ENCODE measurements at places on chromosomes 1 and 21. TPM values are rescaled to one million over a fixed set of nuclear protein-coding genes. Genes with fewer than 3 reads are reported as not detected.

ZMYND12 gene
- 0.58 TPM for total RNA-seq

MT1HL1 gene
- not detected for total RNA-seq

CFAP126 gene
- not detected for total RNA-seq

DNA sequence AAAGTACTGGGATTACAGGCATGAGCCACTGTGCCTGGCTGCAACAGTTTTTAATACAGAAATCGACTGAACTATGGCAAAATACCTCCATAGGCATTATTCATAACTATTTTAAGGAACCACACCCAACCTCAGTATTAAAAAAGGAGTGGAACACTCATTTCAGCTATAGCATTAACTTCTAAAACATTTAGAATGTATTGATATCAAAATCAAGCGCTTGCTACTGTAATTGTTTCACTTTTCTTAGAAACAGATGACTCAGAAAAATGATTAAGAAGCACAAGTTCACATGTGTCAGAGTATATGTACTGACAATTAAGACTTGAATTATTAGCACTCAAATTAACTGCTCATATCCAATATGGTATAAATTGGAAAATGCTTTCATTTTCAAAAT lies 15.1 kb downstream of the AIDA start:
- H3K4me1 ChIP-seq = no peaks in the 10 kb centered on the region
- H3K27me3 ChIP-seq = no peaks in the 10 kb centered on the region
- peaks cover 39% of the 10 kb centered on the region for H3K36me3 ChIP-seq
- H3K27ac ChIP-seq = no peak overlapping the region
- H3K4me3 ChIP-seq = no peak overlapping the region

DNA sequence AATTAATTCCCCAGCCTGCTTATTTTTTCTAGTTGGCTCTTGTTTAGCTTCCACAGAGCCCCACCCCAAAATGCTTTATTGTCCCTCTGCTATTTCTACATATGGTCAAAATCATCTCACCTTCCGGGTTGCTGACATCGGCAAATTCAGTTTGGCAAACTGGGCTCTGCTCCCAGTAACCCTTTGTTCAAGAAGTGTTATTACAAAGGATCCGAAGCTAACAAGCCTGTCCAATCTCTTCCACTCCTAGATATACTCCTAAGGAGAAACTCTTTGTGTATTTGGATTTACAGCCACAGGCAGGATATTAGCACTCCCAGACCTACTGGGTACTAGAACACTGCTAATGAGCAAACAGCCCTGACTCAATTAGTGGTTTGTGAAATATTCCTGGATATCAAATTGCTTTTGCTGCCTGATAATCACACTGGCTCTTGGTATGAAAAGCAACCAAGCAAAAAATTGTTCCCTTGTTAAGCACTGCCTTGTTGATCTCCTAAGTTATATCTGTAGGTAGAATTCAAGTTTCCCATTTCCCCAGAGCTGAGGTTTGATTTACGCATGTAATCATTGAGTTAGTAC lies 4.0 kb downstream of the JUN start:
- no peak overlapping the region for H3K4me3 ChIP-seq
- no peak for DNase-seq
- H3K36me3 ChIP-seq = no peaks in the 10 kb centered on the region
- no peaks in the 10 kb centered on the region for H3K27me3 ChIP-seq
- H3K4me1 ChIP-seq = peaks cover 22% of the 10 kb centered on the region

- H3K36me3 ChIP-seq = no peaks in the 10 kb centered on the region
- no peaks in the 10 kb centered on the region for H3K27me3 ChIP-seq
- DNase-seq = no peak
- no peak overlapping the region for H3K4me3 ChIP-seq
- H3K4me1 ChIP-seq = no peaks in the 10 kb centered on the region
These were observed 217.9 kb downstream of the FOXD2 start for GRCh38 chr1:47655521-47656300.

GRCh38 chr21:28144089-28144488 lies 848.6 kb downstream of the LTN1 start:
- no peaks in the 10 kb centered on the region for H3K4me1 ChIP-seq
- DNase-seq = no peak
- H3K36me3 ChIP-seq = no peaks in the 10 kb centered on the region
- H3K27ac ChIP-seq = no peak overlapping the region

- no peak overlapping the region for H3K27ac ChIP-seq
- H3K4me1 ChIP-seq = peaks cover 19% of the 10 kb centered on the region
- DNase-seq = no peak
- H3K27me3 ChIP-seq = peaks cover 36% of the 10 kb centered on the region
These were observed 23.0 kb downstream of the ACTA1 start for GRCh38 chr1:229410692-229411433.

DNA sequence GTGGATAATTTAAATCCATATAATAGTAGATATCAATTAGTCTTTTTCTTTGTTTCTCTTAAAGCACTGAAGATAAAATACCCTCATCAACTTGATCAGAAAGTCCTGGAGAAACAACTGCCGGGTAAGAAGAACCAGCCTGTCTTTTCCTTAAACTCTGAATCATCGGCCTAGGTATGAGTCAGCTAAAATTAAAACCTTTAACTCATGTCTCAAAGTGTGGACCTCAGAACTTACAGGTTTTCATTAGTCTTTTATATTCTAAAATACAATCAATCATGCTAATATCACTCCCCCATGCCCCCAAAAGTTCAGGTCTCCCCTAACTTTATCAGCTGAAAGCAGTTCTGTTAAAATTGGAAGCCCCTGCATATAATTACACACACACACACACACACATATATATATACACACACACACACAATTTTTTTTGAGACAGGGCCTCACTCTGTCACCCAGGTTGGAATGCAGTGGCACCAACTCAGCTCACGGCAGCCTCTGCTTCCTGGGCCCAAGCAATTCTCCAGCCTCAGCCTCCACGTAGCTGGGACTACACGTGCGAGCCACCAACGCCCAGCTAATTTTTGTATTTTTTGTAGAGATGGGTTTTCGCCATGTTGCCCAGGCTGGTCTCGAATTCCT lies 61.3 kb downstream of the B3GALNT2 start:
- no peak overlapping the region for H3K4me3 ChIP-seq
- peaks cover 58% of the 10 kb centered on the region for H3K36me3 ChIP-seq
- no peak for DNase-seq

GRCh38 chr1:25011943-25012638 lies 82.0 kb upstream of the RUNX3 start:
- H3K4me3 ChIP-seq = no peak overlapping the region
- peaks cover 48% of the 10 kb centered on the region for H3K4me1 ChIP-seq
- no peaks in the 10 kb centered on the region for H3K36me3 ChIP-seq
- no peak overlapping the region for H3K27ac ChIP-seq
- no peak for DNase-seq

GRCh38 chr1:91440847-91441246 lies 36.2 kb upstream of the HFM1 start:
- no peaks in the 10 kb centered on the region for H3K4me1 ChIP-seq
- no peak for DNase-seq
- no peak overlapping the region for H3K27ac ChIP-seq
- peaks cover 4% of the 10 kb centered on the region for H3K27me3 ChIP-seq

DNA sequence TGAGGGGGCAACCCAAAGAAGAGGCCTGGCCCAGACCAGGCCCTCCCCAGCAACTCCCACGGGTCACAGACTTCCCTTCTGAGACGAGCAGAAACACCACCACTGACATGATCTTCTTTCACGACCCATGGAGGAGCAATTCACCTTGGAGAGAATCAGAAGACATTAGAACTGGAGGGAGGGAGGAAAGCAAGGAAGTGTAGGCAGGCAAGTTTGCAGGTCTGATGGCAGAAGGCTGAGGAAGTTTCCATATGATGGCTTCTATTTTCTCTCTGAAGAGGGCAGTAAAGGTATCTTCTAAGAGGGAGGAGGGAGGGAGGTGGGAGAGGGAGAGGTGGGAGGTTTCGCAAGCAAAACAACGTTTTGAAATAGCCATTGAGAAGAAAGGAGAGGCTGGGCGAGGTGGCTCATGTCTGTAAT lies 1.4 kb upstream of the UBXN10 start:
- H3K4me1 ChIP-seq = peaks cover 44% of the 10 kb centered on the region
- no peaks in the 10 kb centered on the region for H3K36me3 ChIP-seq
- H3K4me3 ChIP-seq = no peak overlapping the region
- H3K27ac ChIP-seq = no peak overlapping the region
- H3K27me3 ChIP-seq = no peaks in the 10 kb centered on the region

Data from CD4-positive, alpha-beta T cell (primary cell).